ENCODE measurements at places on chromosomes 2 and 18.

GRCh38 chr2:70458661-70459060 lies 95.0 kb downstream of the TGFA start:
- no peak for DNase-seq

DNA sequence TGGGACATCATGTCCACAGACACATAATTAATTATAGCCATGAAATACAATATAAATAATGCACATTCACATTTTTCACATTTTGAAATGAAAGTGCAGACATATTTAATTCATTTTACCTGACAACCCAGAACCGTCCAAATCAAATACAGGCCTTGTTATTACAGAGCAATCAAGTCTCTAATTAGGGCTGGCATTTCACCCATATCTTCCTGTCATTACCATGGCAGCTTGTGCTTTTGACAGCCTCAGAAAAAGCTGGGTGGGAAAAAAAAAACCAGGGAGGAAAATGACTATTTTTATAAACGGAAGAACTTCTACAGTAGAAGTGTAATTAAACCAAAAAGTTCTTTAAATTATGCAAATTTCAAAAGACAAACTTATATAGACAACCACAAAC lies 436.4 kb downstream of the FBXO15 start:
- DNase-seq: no peak

DNA sequence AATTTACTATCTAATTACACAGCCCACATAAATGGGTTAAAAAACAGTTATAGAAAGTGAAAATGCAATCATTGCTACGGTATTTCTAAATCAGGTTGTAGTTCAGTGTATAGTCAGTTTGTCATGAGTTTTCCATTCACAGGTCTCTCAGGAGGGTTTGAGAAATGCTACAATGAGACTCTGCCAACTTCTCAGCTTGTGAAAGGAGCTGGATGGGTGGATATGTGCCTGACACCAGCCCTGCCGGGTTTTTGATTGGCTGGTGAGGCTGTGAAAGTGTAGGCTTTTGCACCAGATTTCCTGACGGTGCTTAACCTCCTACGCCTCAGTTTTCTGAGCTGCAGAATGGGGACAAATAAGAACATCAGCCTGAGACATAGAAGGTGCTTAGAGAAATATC lies 102.6 kb upstream of the SMIM21 start:
- DNase-seq: no peak

DNA sequence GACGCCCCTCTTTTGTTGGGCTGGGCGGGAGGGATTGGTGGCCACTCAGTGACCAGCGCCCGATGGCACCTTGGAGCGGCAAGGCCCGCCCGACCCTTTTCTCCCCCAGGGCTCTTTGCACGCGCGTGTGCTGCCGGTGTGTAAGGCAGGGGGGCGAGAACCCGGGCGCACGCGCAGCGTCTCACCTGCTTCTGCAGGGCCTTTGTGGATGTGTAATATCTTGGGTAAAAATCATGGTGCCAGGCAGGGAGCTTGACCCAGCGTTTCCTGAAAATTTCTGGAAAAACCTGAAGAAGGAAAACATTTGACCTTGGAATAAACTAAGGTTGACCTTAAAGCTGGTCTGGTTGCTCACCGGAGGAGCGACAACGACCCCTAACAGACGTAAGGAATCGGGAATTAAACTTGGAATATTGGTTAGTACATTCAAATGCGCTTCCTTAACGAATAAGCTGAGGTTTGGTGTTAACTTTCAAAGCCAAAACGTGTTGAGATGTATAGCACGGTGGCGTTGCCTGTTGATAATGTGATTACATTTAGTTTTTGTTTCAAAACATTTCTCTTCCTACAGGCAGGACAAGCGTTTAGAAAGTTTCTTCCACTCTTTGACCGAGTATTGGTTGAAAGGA lies 438 bp downstream of the HSPE1 start:
- no peak for DNase-seq

- DNase-seq: no peak
These were observed 550.6 kb upstream of the ACVR2A start for GRCh38 chr2:147293991-147294824.

DNA sequence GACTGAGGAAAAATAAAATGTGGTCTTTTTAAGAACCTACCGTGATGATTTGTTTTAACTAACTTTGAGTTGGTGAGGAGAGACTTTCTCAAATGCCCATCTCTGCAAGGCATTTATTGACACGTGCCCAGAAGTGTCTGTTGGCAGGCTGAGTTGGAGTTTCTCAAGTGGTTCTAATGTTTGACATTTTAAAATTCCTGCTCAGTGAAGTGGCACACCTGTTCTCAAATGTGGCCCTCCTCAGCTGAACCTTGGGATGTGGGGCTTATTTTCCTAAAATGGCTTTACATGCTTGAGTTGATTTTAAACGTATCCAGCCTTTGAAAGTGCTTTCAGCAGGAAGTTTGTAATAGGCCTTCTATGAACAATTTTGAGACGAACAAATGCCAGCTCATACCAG lies 876 bp upstream of the CAVIN2 start:
- DNase-seq: no peak

DNA sequence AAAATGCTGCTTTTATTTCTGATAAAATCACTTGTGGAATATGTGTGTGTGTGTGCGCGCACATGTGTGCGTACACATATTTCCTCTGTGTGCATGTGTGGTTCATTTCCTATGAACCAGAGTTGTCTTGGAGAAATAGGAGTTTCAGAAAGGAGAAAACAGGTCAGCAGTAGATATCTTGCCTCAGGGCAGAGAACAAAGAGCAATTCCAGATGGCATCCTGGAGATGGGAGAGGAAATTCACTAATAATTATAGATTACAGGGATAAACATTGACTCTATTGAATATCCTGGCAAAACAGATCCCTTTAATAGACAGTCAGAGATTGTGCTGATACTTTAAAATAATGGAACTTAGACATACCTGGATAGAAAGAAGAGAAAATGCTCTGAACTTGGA lies 298.0 kb downstream of the TRIB2 start:
- no peak for DNase-seq

- no peak for DNase-seq
These were observed 90.1 kb downstream of the ACKR3 start for GRCh38 chr2:236659758-236660150.

GRCh38 chr2:29596584-29596983 lies 324.8 kb downstream of the ALK start:
- no peak for DNase-seq

GRCh38 chr2:118085173-118086023 lies 2.9 kb upstream of the INSIG2 start:
- DNase-seq: no peak

DNA sequence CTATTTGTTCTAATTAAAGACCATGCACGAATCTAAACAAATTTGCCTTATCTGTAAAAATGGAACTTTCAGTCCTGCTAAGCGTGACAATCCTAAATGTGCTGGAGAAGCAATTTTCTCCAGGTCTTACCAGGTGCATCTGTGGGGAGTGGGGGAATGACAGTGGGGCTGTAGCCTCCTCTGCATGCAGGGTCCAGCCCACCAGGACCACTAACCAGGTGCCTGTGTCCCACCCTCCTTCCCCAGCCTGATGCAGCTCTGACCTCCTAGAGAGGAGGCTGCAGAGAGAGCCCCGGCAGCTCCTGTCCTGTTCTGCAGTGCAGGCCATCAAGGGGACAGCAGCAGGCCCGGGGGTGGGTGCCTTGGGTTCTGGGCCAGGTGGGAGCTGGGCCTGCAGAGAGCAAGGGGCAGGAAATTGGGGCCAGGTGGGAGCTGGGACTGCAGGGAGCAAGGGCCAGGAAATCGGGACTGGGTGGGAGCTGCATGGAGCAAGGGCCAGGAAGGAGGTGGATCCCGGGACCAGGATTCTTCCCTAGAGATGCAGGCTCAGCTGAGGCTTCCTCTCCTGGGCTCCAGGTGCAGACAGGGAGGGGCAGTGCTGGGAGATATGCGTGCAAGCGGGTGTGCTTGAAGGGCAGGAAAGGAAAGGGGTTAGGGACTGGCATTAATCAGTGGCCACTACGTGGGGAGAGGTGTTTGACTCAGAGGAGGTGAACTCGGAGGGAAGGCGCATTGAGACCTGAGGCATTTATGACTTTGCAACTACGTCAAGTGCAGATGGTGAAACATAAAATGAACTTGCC lies 185.3 kb downstream of the ANKRD30B start:
- DNase-seq: no peak

- no peak for DNase-seq
These were observed 150.3 kb downstream of the CALCRL start for GRCh38 chr2:187297801-187298200.

- no peak for DNase-seq
These were observed 10.7 kb upstream of the CCDC88A start for GRCh38 chr2:55430211-55430975.

GRCh38 chr2:233297076-233297475 lies 10.5 kb upstream of the SAG start:
- DNase-seq: no peak

GRCh38 chr2:102181919-102182635 lies 4.7 kb upstream of the IL1RL2 start:
- DNase-seq: no peak

DNA sequence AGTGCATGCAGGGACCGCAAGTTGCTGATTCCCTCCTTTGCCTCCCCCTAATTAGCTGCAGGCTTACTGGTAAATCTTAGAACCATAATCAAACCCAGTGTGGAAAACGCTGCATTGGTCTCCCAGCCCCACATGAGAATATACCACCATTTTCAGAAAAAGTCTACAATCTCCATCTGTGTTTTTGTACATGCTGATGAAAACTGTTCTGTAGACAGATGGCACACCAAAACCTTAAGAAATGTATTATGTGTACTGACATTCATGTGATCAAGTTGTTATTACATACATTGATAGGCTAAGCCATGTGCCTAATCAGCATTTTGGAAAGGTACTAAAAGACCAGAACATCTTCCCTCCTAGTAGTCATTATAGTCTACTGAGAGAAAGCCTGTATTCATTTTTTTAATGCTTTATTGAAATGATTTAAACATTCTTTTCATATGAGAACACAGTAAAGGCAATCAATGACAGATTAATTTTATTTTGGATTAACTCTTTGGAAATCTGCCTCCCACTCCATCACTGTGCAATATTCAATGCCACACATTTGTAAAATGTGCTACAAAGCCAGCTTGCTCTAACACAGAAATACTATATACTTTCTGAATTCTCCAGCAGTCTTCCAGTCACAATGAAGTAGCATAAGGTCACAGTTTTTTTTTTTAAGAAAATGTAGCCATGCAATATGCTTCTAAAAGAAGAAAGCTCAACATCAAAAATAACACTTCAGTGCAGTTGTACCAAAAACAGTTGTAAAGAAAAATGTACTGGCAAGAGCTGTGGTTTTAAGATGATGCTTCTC lies 1.8 kb upstream of the CRYGA start:
- no peak for DNase-seq

- DNase-seq: no peak
These were observed 296.5 kb downstream of the MTX2 start for GRCh38 chr2:176565641-176566323.
